Ovary (tissue), 10 donors: ENCODE measurements at places on chromosomes 16 and 17. TPM values are rescaled to one million over a fixed set of nuclear protein-coding genes. Genes with fewer than 3 reads are reported as not detected.
A peak's percentile ranks its signal among the peaks of the same experiment; 100 is the strongest.

GRCh38 chr17:27356091-27356705, 62.3 kb downstream of the WSB1 start:
- no peak for DNase-seq

The KRTAP2-3 gene
- not detected for total RNA-seq

DNA sequence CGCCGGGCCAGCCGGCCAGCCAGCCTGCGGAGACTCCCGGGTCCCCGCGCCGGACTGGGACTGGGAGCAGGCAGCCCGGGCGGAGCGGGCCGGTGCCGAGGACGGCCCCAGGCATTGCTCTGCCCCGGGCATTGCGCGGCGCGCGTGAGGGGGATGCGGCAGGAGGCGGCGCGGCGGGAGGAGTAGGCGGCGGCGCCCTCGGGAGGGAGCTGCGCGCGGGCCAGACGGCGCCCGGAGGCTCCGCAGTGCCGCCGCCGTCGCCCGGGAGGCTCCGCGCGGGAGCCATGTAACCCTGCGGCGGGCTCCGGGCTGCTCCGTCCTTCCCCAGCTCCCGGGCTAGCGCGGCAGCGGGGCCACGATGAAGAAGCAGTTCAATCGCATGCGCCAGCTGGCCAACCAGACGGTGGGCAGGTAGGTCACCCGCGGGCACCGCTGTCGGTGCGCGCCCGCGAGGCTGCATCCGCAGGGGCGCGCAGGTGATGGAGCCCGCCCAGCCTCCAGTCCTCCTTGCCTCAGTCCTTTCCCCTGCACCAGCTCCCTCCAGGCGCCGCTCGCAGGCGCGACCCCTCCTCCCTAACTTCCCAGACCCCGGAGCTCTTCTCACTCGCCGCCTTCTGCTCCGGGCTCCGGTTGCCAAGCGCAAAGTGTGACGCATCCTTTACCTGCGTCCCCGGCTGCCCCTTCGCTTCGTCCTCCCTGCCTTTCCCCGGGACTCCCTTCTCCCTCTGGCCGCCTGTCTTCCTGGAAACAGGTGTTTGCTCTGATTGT, at the start of gene ARHGAP44:
Gene ARHGAP44, plus strand, starts transcription at position 18 of the 768 bp plus-strand sequence. Its CDS starts 341 bp downstream, at position 359.
- peak; percentile 79 for DNase-seq

- DNase-seq = peak; percentile 83
These were observed 8.1 kb downstream of the GLIS2 start for GRCh38 chr16:4323845-4324488.

GRCh38 chr17:49210158-49211029, at the start of the genes ABI3 and GNGT2:
Gene ABI3, plus strand, starts transcription at chr17:49210707. Its CDS starts 18 bp downstream, at chr17:49210725.
Gene GNGT2, minus strand, starts transcription at chr17:49210574. Its CDS starts 3,152 bp downstream, at chr17:49207422.
- DNase-seq = peak; percentile 48

DNA sequence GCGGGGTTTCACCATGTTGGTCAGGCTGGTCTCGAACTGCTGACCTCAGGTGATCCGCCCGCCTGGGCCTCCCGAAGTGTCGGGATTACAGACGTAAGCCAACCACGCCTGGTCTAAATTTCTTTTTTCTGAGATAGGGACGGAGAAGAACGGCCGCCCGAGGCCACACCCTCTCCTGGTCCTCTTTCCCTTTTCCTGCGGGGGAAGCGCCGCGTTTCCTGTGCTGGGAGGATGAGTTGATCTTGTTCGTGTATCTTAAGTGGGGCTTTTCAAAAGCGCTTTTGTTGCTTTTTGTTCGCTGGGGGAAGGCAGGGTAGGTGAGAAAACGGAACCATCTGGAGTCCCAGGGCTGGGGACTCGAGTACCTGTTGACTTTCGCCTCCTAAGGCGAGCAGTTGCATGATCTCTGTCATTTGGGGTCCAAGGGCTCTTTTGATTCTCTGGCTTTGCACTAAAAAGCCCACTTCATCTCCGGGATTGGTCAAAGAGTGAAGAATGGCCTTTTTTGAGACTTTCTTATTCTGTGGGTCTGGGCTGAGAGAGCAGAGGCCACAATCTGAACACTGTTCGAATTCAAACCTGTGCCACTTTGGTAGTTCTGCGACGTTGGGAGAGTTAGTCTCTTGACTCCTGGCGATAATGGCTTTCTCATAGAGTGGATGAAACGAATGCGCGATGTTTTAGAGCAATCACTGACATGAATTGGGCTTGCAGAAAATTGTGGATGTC, 1.3 kb downstream of the FUS start:
- DNase-seq = peak; percentile 59

The AHSP gene
- not detected for total RNA-seq

The KRTAP9-6 gene
- total RNA-seq = not detected

GRCh38 chr17:41678907-41679739, 9.6 kb upstream of the EIF1 start:
- no peak for DNase-seq

DNA sequence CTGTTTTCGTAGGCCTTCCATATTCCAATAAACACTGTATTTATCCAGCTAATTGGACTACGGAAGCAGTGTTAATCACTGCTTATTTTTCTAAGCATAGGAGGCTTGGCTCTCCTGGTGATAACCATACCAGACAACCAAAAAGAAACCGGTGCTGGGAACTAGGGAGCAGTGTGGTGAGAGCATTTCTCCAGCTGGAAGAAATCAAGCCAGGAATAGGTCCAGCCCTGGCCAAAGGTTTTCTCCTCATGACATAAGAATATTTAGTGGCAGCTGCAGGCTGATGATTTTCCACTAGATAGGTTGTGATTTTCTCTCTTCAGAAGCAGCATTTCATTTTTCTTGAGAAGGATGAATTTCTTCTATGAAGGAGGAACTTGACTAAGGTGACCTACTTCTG, 141.5 kb downstream of the TRIM37 start:
- DNase-seq = no peak

- no peak for DNase-seq
These were observed 25.1 kb downstream of the UNC13D start for GRCh38 chr17:75819116-75819515.

The MT1G gene
- not detected for total RNA-seq

- DNase-seq = no peak
These were observed 806 bp downstream of the IFT140 start for GRCh38 chr16:1610899-1611632.

- peak; percentile 70 for DNase-seq
These were observed at the start of gene RNF213 for GRCh38 chr17:80260791-80261158. Gene RNF213, plus strand, starts transcription at chr17:80260852. Its CDS starts 2,830 bp downstream, at chr17:80263682.

DNA sequence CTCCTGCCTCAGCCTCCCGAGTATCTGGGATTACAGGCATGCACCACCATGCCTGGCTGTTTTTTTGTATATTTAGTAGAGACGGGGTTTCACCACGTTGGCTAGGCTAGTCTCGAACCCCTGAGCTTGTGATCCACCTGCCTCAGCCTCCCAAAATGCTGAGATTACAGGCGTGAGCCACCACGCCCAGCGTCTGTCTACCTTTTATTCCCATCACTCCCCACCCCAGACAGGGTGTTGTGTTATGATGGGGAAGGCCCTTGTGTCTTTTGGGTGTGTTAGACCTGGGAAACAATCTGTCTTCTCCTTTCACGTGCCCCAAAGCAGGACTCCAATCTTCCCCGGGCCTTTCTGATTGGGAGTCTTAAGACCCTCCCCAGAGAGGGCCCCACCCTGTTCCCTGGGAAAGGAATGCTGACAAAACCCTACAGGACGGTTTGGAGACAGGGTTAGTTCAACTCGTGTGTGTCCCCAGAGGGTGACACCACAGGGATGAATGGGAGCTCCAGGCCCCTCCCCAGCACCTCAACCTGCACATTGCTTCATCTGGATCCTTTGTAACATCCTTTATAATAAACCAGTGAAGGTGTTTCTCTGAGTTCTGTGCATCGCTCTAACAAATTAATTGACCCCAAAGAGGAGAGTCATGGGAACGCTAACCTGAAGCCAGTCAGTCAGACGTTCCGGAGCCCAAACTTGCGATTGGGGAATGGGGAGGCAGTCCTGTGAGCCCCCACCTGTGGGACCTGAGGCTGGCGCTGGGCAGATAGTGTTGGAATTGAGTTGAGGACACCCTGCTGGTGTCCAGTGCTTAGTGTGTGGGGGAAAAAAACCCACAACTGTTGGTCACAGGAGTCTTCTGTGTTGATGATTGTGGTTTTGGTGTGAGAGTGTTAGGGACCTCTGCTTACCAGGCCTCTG, 3.2 kb upstream of the ELOB start:
- DNase-seq = peak; percentile 11

DNA sequence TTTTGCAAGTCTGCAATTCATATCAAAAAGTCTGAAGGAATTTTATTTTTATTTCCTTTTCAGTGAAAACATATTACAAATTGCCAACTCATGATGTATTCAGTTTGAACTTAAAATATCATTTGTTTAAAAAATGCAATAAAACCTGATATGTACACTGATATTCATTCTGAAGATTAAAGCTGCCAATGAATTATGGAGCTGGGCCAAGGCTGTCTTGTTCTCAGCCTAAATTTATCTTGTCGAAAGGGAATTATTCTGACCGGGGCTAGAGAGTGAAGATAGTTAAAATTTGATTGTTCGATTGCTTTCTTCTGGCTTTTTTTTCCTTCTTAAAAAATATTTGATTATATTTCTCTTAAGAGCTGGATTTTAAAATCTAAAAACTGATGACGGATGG, 54.0 kb upstream of the RBFOX1 start:
- no peak for DNase-seq

DNA sequence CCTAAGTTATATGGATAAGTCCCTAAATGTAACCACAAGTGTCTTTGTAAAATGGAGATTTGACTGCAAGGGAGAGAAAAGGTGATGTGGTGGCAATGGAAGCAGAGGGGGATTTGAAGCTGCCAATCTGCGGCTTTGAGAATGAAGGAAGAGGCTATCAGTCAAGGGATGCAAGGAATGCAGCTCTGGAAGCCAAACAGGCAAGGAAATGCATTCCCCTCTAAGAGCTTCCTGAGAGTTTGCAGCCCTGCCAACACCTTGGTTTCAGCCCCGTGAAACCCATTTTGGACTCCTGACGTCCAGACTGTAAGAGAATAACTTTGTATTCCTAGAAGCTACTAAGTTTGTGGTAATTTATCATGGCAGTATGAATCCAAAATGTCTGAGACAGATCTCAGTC, 167.3 kb upstream of the MPHOSPH6 start:
- no peak for DNase-seq

DNA sequence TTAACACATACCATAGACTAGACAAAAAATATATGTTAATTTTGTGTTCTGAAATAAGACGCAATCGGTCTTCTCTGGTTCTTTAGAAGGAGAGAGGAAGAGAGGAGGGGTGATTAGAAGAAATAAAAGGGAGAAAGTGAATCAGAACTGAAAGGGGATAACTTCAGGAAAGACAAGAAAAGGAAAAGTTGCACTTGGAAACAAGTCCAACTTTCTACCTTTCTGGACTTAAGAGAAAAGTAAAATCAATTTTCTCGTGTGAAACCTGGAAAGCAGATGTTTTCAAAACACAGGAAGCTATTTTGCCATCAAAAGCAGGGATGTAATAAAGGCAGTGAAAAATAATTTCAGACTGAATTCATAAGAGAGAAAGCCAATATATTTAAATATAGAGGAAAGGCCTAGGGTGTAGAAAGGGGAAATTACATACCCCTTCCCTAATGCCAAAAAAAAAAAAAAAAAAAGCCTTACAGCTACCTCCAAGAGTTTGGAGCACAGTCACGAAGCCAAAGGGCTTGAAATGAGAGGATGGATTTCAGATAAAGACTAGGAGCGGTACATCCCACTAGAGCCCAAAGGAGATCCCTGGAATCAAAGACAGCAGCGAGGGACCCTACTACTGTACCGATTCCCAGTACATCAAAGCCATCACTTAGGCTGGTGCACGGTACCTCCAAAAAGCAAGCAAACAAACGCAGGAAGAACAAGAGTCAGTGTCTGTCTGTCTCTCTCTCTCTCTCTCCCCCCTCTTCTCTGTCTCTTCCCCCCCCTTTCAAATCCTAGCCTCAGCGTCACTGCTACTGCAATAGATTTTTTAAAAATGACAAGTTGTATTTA, 12.1 kb upstream of the ZFHX3 start:
- DNase-seq = no peak

- DNase-seq = no peak
These were observed 8.0 kb downstream of the SERPINF2 start for GRCh38 chr17:1750628-1751027.

GRCh38 chr17:51560398-51560797, 300.1 kb downstream of the UTP18 start:
- no peak for DNase-seq

The ADAD2 gene
- total RNA-seq = not detected

- no peak for DNase-seq
These were observed 42.6 kb downstream of the NLRP1 start for GRCh38 chr17:5541610-5542202.

DNA sequence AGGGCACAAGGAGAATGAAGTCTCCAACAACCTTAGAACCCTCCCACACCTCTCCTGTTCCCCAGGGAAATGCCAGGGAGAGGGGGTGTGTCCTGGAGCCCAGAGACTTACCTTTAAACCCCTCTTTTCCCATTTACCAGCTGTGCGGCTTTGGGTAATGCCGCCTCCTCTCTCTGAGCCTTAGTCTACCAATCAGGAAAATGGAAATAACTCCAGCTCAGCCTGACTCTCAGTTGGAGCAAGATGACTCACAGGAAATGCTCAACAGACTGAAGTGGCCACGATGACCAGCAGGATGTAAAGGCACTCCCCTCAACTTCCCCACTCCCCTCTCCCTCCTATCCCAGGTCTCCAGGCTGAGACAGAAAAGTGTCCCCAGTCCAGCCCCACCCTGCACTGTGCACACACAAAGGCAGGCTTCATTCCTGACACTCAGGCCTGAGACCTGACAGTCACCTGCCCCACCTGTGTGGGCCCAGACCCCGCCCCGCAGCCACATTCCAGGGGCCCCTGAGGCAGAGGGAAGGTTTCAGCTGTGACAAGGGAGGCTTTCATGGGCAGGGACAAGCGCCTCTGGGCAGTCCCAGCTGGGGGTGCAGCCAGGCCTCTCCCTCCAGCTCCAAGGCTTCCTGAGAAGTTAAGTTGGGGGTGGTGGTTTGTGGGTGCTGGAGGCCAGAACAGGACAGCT, 3.0 kb upstream of the KRT15 start:
- no peak for DNase-seq

The EPX gene
- total RNA-seq = not detected

The SLC4A1 gene
- total RNA-seq = not detected

DNA sequence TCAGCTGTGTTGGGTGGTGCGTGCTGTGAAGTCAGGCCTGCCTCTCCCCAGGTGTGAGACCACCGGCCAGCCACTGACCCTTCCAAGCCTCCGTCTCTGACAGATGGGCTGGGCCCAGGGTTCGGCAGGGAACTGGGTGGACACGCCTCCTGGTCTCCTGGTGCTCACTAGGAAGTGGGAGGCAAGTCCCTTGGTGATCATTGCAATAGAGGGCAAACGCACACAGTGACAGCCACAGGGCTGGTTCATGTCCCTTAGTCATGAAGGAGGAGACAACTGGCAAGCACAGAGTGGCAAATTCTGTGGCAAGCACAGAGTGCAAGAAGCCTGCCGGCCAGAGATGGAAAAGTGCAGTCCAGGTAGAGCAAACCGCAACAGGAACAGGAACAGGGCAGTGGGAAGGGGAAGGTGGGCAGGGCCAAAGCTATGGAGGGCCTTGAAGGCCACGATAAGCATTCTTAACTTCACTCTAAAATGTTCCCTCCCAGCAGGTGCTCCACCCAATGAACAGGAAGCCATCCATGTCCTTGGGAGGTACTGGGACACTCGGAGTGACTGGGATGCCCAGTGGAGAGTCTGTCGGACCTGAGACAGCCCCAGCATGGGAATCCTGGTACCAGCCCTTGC, 21.9 kb downstream of the USP7 start:
- DNase-seq = no peak

- DNase-seq = no peak
These were observed 128.2 kb upstream of the COX10 start for GRCh38 chr17:13940858-13941665.
